ENCODE measurements at places on chromosomes 12 and 14. TPM values are rescaled to one million over a fixed set of nuclear protein-coding genes. Genes with fewer than 3 reads are reported as not detected.

Gene DHH
- total RNA-seq = under 0.01 TPM

Gene TGM1
- total RNA-seq = 69.1 TPM

Gene NPFF
- total RNA-seq = not detected

Gene CD163L1
- 1.4 TPM for total RNA-seq

Gene C12orf42
- not detected for total RNA-seq

Gene OR6C76
- total RNA-seq = not detected

Gene AHNAK2
- 574 TPM for total RNA-seq
